ENCODE measurements at places on chromosomes 7 and 10. TPM values are rescaled to one million over a fixed set of nuclear protein-coding genes. Genes with fewer than 3 reads are reported as not detected.

GRCh38 chr10:119517235-119518141 is 25.0 kb downstream of the RGS10 start:
- H3K4me1 ChIP-seq: peaks cover 76% of the 10 kb centered on the region
- peaks cover 70% of the 10 kb centered on the region for H3K36me3 ChIP-seq
- H3K27ac ChIP-seq: peak overlapping the region; percentile 91
- no peaks in the 10 kb centered on the region for H3K27me3 ChIP-seq
- peak; percentile 86 for DNase-seq

DNA sequence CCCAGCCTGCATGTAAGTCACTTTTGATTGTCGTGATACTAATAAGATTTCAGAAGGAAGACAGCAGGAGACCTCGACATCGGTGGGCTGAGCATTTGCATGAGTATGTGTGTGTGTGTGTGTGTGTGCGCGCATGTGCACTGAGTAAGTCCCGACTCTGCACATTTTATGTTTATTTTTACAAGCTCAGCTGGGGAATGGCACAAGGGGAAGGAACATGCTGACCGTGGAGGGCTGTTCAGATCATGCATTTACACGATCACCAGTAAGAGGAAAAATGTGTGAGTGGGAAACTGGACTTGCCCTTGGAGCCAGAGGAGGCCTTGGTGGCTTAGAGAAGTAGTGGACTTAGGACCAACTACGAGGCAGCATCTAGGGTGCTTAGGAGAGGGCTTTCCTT is 41.3 kb downstream of the IL2RA start:
- peaks cover 98% of the 10 kb centered on the region for H3K36me3 ChIP-seq
- DNase-seq: no peak
- no peaks in the 10 kb centered on the region for H3K27me3 ChIP-seq
- no peak overlapping the region for H3K4me3 ChIP-seq

DNA sequence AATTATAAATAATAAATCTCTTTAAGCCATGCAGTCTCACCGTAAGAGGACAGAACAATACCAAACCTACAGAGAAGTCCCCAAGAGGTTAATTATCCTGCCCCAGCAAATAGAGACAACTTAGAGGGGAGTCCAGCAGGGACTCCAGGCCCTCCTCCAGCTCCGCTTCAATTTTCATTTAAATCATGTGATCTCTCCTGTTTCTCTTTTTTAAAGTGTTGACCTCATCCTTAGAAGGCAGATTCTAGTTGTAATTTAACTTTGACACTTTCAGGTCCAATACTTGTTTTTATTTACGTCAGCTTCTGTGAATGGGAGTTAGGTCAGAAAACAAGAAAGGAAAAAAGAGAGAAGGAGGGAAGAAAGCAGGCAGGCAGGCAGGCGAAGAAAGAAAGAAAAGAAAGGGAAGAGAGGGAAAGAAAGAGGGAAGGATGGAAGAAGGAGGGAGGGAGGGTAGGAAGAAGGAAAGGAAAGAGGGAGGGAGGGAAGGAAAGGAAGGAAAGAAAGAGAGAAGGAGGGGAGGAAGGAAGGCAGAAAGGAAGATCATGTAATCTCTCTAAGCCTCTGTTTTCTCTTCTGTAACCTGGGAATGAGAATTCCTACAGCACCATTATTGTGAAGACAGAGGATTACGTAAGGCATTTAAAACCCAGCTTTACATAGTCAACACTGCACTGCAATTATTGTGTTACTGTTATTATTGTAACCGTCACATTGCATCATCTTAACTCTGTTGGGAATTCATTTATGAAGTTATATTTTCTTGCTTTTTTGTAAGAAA is 227.7 kb downstream of the SKIDA1 start:
- H3K36me3 ChIP-seq: no peaks in the 10 kb centered on the region
- no peak overlapping the region for H3K4me3 ChIP-seq
- H3K4me1 ChIP-seq: peaks cover 2% of the 10 kb centered on the region

- H3K36me3 ChIP-seq: no peaks in the 10 kb centered on the region
- no peak for DNase-seq
- H3K27me3 ChIP-seq: peaks cover 1% of the 10 kb centered on the region
- H3K4me3 ChIP-seq: no peak overlapping the region
- H3K4me1 ChIP-seq: no peaks in the 10 kb centered on the region
These were observed 64.9 kb downstream of the CTTNBP2 start for GRCh38 chr7:117808341-117808757.

DNA sequence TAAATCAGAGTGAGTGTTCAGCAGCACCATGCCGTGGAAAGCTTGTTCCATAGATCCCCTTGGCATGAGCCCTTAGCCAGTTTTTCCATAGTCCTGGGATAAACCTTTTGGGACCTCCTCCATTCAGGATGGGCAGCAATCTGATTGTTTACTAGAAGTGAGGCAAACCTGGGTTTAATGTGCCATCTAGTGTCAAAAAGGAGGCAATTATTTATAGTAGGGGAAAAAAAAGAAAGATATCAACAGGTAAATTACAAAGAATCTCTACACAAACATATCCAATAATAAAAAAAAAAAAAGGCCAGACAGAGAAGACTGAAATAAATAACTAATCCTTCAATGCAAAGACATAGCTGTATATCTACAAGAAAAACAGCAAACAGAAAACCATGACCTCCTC is 229.0 kb upstream of the STK17A start:
- H3K27me3 ChIP-seq: peaks cover 41% of the 10 kb centered on the region
- no peak for DNase-seq
- no peak overlapping the region for H3K4me3 ChIP-seq
- no peak overlapping the region for H3K27ac ChIP-seq
- no peaks in the 10 kb centered on the region for H3K36me3 ChIP-seq
- no peaks in the 10 kb centered on the region for H3K4me1 ChIP-seq

GRCh38 chr7:90920336-90920735 is 324.2 kb downstream of the CDK14 start:
- no peak overlapping the region for H3K27ac ChIP-seq
- no peaks in the 10 kb centered on the region for H3K4me1 ChIP-seq
- no peak overlapping the region for H3K4me3 ChIP-seq
- H3K27me3 ChIP-seq: no peaks in the 10 kb centered on the region
- DNase-seq: no peak

- H3K4me3 ChIP-seq: no peak overlapping the region
- no peaks in the 10 kb centered on the region for H3K4me1 ChIP-seq
- H3K36me3 ChIP-seq: no peaks in the 10 kb centered on the region
- H3K27ac ChIP-seq: no peak overlapping the region
- H3K27me3 ChIP-seq: no peaks in the 10 kb centered on the region
These were observed 102.2 kb upstream of the CTTNBP2 start for GRCh38 chr7:117975476-117975875.

DNA sequence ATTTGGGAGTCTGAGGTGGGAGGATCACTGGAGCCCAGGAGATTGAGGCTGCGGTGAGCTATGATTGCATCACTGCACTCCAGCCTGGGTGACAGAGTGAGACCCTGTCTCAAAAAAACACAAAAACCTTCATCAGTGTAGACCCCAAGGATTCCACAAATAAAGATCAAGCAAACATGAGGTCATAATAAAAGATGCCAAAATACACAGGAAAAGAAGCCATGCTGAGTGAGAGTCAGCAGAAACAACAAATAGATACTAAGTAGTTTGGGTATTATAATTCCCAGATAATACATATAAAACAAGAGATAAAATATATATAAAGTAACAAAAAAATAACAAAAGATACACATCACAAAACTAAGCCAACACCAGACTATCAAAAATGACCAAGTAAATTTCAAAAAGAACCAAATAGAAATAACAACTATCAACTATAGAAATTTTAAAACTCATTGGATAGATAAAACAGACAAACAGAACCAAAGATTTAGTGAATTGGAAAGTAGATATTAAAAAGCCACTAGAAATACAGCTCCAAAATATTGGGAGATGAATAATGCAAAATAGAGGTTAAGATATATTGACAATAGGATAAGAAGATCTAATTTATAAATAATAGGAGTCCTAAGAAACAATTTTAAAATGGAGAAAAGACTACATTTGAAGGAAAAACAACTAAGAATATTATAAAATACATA is 48.9 kb upstream of the FHIP2A start:
- DNase-seq: no peak
- no peak overlapping the region for H3K4me3 ChIP-seq
- H3K4me1 ChIP-seq: no peaks in the 10 kb centered on the region
- H3K27ac ChIP-seq: no peak overlapping the region
- no peaks in the 10 kb centered on the region for H3K36me3 ChIP-seq

- no peak for DNase-seq
- no peaks in the 10 kb centered on the region for H3K27me3 ChIP-seq
- peaks cover 19% of the 10 kb centered on the region for H3K36me3 ChIP-seq
- peaks cover 28% of the 10 kb centered on the region for H3K4me1 ChIP-seq
- peak overlapping the region; percentile 3 for H3K27ac ChIP-seq
These were observed 8.9 kb downstream of the COX19 start for GRCh38 chr7:966291-967069.

FAM241B gene
- total RNA-seq: 12.5 TPM

GRM8 gene
- total RNA-seq: not detected

CDNF gene
- 1.8 TPM for total RNA-seq

Data from activated CD8-positive, alpha-beta T cell treated with anti-CD3 and anti-CD28 coated beads for 36 hours (primary cell).